Fibroblast of villous mesenchyme (primary cell): ENCODE measurements at places on chromosomes 1 and 21. TPM values are rescaled to one million over a fixed set of nuclear protein-coding genes. Genes with fewer than 3 reads are reported as not detected.

The VWA5B1 gene
- not detected in 2 replicates for total RNA-seq

- no peak for DNase-seq
Observed at GRCh38 chr1:171965777-171966176, 124.5 kb downstream of the DNM3 start.

DNA sequence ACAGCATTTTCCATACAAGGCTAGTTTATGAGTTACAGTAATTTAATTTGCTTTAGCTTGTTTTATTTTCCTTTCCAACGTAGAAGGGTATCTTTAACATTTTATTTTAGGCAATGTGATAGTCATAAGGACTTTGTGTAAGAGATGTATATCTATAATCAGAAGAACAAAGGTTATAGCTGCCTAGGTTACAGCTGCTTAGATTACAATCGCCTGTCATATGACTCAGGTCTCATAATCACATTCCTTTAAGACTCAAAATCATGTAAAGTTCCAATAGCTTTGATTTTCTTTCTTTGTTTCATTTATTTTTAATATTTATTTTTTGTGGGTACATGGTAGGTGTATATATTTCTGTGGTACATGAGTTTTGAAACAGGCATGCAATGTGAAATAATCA, 37.8 kb upstream of the COP1 start:
- no peak for DNase-seq

The CYYR1 gene
- not detected in 2 replicates for total RNA-seq

DNA sequence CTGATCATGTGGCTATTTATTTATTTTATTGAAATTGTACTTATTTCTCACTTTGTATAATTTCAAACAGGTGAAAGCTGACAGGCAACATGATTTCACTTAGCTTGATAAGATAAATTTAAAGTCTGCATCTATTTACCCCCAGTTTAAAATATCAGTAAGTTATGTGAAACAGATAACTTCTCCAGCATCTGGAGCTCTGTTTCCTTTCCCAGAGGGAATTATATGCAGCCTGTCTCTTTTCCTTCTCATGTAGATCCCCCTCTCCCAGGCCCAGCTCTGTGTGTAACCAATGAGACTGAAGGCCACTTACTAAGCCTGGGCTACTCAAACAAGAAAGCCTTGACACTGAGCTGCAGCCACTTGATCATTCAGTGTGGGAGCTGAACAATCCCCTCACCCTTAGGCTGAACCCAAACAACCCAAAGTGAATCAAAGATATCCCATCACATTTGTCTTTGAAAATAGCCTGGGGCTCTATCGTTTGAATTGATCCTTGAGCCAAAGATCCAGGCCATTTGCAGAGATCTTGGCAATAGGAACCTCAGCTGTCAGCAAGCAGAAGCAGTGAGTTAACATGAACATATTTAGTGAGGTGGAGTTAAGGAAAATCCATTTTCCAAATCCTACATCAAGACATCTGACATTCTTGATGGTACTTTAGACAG, 383.9 kb downstream of the TGFB2 start:
- DNase-seq: no peak

The FMOD gene
- total RNA-seq: 0.64 and 0.86 TPM in 2 replicates

The HTR1D gene
- 0.86 and 2.3 TPM in 2 replicates for total RNA-seq

DNA sequence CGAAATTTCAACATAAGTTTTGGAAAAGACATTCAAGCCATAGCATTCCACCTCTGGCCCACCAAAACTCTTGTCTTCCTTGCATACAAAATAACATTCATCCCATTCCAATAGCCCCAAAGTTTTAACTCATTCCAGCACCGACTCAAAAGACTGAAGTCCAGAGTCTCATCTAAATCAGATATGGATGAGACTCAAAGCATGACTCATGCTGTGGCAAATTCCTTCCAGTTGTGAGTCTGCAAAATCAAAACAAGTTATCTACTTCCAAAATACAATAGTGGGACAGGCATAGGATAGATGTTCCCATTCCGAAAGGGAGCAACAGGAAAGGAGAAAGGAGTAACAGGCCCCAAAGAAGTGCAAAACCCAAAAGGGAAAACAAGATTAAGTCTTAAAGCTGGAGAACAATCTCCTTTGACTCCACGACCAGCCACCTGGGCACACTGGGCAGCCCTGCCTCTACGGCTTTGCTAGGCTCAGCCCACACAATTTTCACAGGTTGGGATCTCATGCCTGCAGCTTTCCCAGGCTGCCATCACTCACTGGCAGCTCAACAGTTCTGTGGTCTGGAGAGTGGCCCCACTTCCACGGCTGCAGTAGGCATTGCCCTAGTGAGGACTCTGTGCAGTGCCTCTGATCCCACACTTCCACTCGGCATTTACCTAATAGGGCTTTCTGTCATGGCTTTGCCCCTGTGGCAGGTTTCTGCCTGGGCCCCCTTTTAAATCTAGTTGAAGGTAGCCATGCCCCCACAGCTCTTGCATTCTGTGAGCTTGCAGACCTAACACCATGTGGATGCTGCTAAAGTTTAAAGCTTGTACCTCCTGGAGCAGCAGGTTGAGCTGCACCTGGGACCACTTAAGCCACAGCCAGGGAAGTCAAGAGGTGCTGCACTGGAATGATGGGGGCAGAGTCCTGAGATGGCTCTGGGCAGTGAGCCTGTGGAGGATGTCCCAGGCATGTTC, 51.0 kb downstream of the RUNX3 start:
- DNase-seq: peak; percentile 25
